Activated CD4-positive, alpha-beta T cell treated with anti-CD3 and anti-CD28 coated beads, Interleukin-2, amount 10 ng/mL, durations not matched to agents 24 days and 14 days (primary cell): ENCODE measurements at places on chromosomes 16 and 17. TPM values are rescaled to one million over a fixed set of nuclear protein-coding genes. Genes with fewer than 3 reads are reported as not detected.

The RHBDF1 gene
- total RNA-seq: 0.26 and 0.76 TPM in 2 replicates

The SPSB3 gene
- total RNA-seq: 24.6 and 24.9 TPM in 2 replicates

The IL34 gene
- 0.30 TPM in 1 of 2 replicates, not detected in the other for total RNA-seq

The TNRC6C gene
- total RNA-seq: 16.0 and 16.6 TPM in 2 replicates

The KRT31 gene
- not detected in 2 replicates for total RNA-seq

The SLFN12 gene
- 5.0 and 7.8 TPM in 2 replicates for total RNA-seq

The GRB7 gene
- total RNA-seq: 0.30 TPM in 1 of 2 replicates, not detected in the other

The ZFP3 gene
- total RNA-seq: 1.9 and 2.6 TPM in 2 replicates

The TNS4 gene
- 13.1 and 16.8 TPM in 2 replicates for total RNA-seq

The DNAH3 gene
- 0.02 TPM in 1 of 2 replicates, not detected in the other for total RNA-seq

The PNMT gene
- total RNA-seq: not detected in 2 replicates

The CD300LB gene
- not detected in 2 replicates for total RNA-seq

The KRT14 gene
- not detected in 2 replicates for total RNA-seq

The DBNDD1 gene
- 0.38 TPM in 1 of 2 replicates, not detected in the other for total RNA-seq

The P3H4 gene
- 4.1 and 5.9 TPM in 2 replicates for total RNA-seq

The TEKT5 gene
- not detected in 2 replicates for total RNA-seq

The TBC1D3C gene
- total RNA-seq: not detected in 2 replicates
